ENCODE measurements at places on chromosomes 11 and 22. TPM values are rescaled to one million over a fixed set of nuclear protein-coding genes. Genes with fewer than 3 reads are reported as not detected.

- H3K4me3 ChIP-seq, result peak overlapping the region; percentile 86
- H3K36me3 ChIP-seq, result peaks cover 16% of the 10 kb centered on the region
- peaks cover 19% of the 10 kb centered on the region for H3K4me1 ChIP-seq
- peak overlapping the region; percentile 62 for H3K27ac ChIP-seq
Observed at GRCh38 chr11:133927690-133928627, 28.8 kb downstream of the IGSF9B start.

GRCh38 chr22:42500836-42501179 is 18.8 kb downstream of the RRP7A start:
- no peaks in the 10 kb centered on the region for H3K27me3 ChIP-seq
- no peak overlapping the region for H3K27ac ChIP-seq
- H3K4me3 ChIP-seq, result peak overlapping the region; percentile 72
- H3K4me1 ChIP-seq, result peaks cover 8% of the 10 kb centered on the region
- H3K36me3 ChIP-seq, result no peaks in the 10 kb centered on the region
- no peak for DNase-seq

- H3K36me3 ChIP-seq, result no peaks in the 10 kb centered on the region
- H3K27me3 ChIP-seq, result peaks cover 41% of the 10 kb centered on the region
- H3K27ac ChIP-seq, result no peak overlapping the region
- no peaks in the 10 kb centered on the region for H3K4me1 ChIP-seq
Observed at GRCh38 chr11:70140711-70141485, 62.2 kb upstream of the FADD start.

DNA sequence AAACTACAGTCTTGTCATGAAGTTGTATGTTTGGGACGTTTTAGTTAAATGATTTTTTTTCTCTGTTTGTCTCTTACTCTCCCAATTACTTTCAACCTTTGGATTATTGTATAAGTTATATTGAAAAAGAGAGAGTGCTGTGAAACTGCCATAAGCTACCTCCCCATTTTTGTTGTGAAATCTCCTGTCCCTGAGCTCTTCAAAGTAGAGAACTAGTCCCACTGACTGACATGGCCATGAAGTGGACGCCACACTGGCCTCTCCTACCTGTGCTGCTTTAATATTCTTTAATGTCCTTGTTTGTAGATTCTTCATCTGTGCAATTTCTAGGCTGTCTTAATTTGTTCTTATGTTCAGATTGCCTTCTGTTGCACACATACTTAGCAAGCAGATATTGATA is 56.3 kb downstream of the PPFIA1 start:
- no peak for DNase-seq
- no peaks in the 10 kb centered on the region for H3K4me1 ChIP-seq
- H3K4me3 ChIP-seq, result no peak overlapping the region
- H3K27me3 ChIP-seq, result no peaks in the 10 kb centered on the region

DNA sequence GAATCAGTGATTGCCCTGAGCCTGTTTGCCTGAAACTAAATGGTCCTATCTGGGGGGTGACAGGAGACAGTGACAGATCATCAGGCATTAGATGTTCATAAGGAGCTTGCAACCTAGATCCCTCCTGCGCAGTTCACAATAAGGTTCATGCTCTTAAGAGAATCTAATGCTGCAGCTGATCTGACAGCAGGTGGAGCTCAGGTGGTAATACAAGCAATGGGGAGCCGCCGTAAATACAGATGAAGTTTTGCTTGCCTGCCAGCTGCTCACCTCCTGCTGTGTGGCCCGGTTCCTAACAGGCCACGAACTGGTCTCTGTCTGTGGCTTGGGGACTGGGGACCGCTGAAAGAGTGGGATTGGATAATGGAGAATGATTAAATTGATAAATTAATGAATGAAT is 14.0 kb downstream of the NOX4 start:
- no peak for DNase-seq
- H3K27ac ChIP-seq, result no peak overlapping the region
- no peaks in the 10 kb centered on the region for H3K27me3 ChIP-seq
- H3K4me3 ChIP-seq, result no peak overlapping the region

DNA sequence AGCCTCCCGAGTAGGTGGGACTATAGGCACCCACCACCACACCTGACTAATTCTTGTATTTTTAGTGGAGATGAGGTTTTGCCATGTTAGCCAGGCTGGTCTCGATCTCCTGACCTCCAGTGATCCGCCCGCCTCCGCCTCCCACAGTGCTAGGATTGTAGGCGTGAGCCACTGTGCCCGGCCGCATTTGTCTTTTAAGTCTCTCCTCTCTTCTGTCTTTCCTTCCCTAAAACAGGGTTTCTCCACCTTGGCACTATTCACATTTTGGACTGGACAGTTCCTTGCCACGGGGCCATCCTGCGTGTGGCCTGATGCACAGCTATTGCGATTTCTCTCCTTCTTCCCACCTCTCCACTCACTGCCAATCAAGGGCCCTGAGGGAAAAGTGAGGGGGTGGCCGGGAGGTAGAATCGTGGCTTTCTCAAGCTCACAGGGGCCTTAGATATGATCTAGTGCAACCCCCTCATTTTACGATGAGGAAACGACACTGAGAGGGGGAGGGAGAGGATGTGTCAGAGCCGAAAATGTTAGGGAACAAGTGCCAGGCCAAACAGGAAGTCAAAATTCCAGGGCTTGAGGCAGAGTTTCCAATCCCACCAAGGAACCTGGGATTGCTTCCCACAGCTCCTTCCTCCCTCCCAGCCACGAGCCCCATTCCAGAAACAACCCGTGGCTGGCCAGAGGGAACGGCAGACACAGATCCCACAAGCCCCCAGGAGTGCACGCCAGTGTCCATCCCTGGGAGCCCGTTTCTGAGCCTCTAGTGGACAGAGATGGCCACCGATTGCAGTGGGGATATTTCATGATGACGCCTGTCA is 21.2 kb downstream of the SCGB1A1 start:
- H3K4me3 ChIP-seq, result no peak overlapping the region
- H3K36me3 ChIP-seq, result no peaks in the 10 kb centered on the region
- no peak overlapping the region for H3K27ac ChIP-seq
- H3K27me3 ChIP-seq, result peaks cover 7% of the 10 kb centered on the region
- H3K4me1 ChIP-seq, result peaks cover 20% of the 10 kb centered on the region

DNA sequence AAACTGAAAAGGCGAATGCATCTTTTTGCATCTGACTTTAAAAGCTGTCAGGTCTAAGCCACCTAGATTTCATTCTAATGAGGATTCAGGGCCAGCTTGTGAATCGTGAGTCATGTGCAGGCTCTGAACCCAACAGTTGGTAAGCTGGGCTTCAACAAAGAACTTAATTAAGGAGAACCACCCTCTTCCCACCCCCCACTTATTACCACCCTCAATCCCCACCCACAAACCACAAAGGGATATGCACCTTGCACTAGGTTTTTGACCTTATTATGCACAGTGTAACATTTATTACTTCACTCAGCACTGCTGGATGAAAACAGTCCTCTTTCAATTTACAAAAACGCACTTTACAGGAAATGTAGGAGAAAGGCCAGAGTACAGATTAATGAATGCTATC is 94.1 kb upstream of the LIN7C start:
- no peaks in the 10 kb centered on the region for H3K27me3 ChIP-seq
- no peaks in the 10 kb centered on the region for H3K4me1 ChIP-seq
- no peaks in the 10 kb centered on the region for H3K36me3 ChIP-seq
- H3K4me3 ChIP-seq, result no peak overlapping the region
- DNase-seq, result no peak

DNA sequence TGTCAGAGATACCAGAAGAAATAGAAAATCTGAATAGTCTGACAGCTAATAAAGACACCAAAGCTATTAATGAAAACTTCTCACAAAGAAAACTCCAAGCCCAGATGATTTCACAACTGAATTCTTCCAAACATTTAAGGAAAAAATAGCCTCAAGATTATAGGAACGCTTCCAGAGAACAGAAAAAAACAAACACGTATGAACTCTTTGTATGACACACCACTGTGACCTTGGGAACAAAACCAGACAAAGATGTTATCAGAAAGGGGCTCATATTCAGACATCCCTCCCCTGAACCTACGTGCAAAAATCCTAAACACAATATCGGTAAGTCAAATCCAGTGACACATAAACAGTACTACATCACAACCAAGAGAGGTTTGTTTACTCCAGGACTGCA is 23.5 kb downstream of the CERK start:
- H3K4me3 ChIP-seq, result no peak overlapping the region
- no peak for DNase-seq
- peaks cover 9% of the 10 kb centered on the region for H3K4me1 ChIP-seq
- no peaks in the 10 kb centered on the region for H3K27me3 ChIP-seq
- peaks cover 22% of the 10 kb centered on the region for H3K36me3 ChIP-seq
- H3K27ac ChIP-seq, result peak overlapping the region; percentile 37

DNA sequence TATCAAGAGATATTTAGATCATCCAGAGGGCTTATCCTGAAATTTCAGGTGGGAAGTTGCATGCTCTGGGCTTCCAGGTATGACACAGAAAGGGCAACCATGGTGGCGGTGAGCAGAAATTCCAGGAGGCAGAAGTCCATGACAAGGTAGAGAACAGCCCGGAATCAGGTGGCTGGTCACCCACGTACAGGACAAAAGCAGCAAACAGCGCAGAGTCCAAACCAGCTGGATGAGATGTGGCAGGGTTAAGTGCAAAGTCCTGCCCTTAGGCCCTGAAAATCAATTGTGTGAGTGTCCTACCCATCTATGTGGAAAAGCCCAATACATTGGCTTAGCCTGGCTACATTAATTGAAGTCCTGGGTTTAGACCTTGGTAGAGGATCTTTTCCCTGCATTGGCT is 11.6 kb downstream of the PPFIBP2 start:
- H3K27me3 ChIP-seq, result no peaks in the 10 kb centered on the region
- H3K4me1 ChIP-seq, result peaks cover 43% of the 10 kb centered on the region
- peak overlapping the region; percentile 17 for H3K4me3 ChIP-seq
- peaks cover 2% of the 10 kb centered on the region for H3K36me3 ChIP-seq
- no peak for DNase-seq
- H3K27ac ChIP-seq, result no peak overlapping the region

DNA sequence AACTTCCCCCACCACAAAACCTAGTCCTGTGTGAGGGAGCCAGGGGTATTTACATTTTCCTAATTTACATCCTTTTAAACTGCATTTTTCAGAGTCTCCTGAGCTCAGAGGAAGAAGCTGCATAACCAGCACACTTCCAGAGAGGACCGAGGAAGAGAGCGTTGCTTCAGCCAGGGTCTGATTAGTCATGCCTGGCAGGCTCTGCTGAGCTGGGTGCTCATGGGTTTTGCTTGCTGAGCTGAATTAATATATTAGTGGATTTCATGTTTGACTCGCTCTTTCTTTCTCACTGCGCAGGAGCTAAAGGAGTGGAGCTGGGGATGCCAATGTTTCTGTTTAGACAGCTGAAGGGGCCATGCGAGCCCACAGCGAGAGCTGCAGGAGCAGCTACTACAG is 539.3 kb upstream of the B3GAT1 start:
- H3K27ac ChIP-seq, result no peak overlapping the region
- no peaks in the 10 kb centered on the region for H3K36me3 ChIP-seq
- peaks cover 11% of the 10 kb centered on the region for H3K27me3 ChIP-seq
- H3K4me3 ChIP-seq, result no peak overlapping the region
- no peaks in the 10 kb centered on the region for H3K4me1 ChIP-seq

- H3K36me3 ChIP-seq, result peaks cover 9% of the 10 kb centered on the region
- no peak overlapping the region for H3K4me3 ChIP-seq
- no peak overlapping the region for H3K27ac ChIP-seq
- DNase-seq, result no peak
- H3K4me1 ChIP-seq, result peaks cover 2% of the 10 kb centered on the region
Observed at GRCh38 chr22:33747029-33747428, 173.2 kb downstream of the LARGE1 start.

DNA sequence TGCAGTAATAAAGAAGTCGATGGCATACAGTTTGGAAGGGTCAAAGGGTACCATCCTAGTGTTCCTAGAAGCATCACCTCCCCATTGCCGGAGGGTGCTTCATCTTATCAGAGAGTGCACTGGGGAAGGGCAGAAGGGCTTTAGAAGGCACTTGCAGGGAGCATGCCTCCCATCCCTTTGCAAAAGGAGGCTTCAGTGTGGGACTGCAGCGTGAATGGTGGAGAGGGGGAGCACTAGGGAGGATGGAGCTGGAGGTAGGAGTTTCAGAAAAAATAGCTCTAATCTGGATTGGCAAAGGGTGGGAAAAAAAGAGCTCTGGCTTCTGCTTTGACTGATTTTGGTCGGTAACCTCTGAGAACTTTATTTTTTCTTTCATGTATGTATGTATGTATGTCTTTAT is 5.0 kb downstream of the NTM start:
- no peak overlapping the region for H3K27ac ChIP-seq
- peaks cover 16% of the 10 kb centered on the region for H3K27me3 ChIP-seq
- peaks cover 2% of the 10 kb centered on the region for H3K36me3 ChIP-seq
- H3K4me3 ChIP-seq, result no peak overlapping the region
- no peak for DNase-seq

- no peaks in the 10 kb centered on the region for H3K4me1 ChIP-seq
- no peak for DNase-seq
- H3K27ac ChIP-seq, result no peak overlapping the region
- no peaks in the 10 kb centered on the region for H3K36me3 ChIP-seq
- H3K27me3 ChIP-seq, result peaks cover 10% of the 10 kb centered on the region
Observed at GRCh38 chr11:115290479-115290878, 213.7 kb downstream of the CADM1 start.

- peaks cover 45% of the 10 kb centered on the region for H3K36me3 ChIP-seq
- no peaks in the 10 kb centered on the region for H3K27me3 ChIP-seq
- DNase-seq, result no peak
- H3K4me3 ChIP-seq, result no peak overlapping the region
Observed at GRCh38 chr11:35811783-35812182, 132.1 kb upstream of the LDLRAD3 start.

- no peak overlapping the region for H3K27ac ChIP-seq
- peaks cover 9% of the 10 kb centered on the region for H3K4me1 ChIP-seq
Observed at GRCh38 chr11:47725442-47726117, 10.4 kb upstream of the AGBL2 start.

GRCh38 chr22:36385491-36386350 is 2.0 kb downstream of the MYH9 start:
- peaks cover 57% of the 10 kb centered on the region for H3K4me1 ChIP-seq
- peak overlapping the region; percentile 94 for H3K27ac ChIP-seq
- no peaks in the 10 kb centered on the region for H3K27me3 ChIP-seq
- peak overlapping the region; percentile 87 for H3K4me3 ChIP-seq
- peak; percentile 75 for DNase-seq
- H3K36me3 ChIP-seq, result peaks cover 31% of the 10 kb centered on the region

- peaks cover 31% of the 10 kb centered on the region for H3K36me3 ChIP-seq
- no peak overlapping the region for H3K27ac ChIP-seq
- H3K4me3 ChIP-seq, result no peak overlapping the region
- H3K4me1 ChIP-seq, result no peaks in the 10 kb centered on the region
- peaks cover 13% of the 10 kb centered on the region for H3K27me3 ChIP-seq
Observed at GRCh38 chr11:1208394-1209261, 14.2 kb upstream of the MUC5B start.

The ADM2 gene
- total RNA-seq, result 8.2 TPM

The RCOR2 gene
- total RNA-seq, result not detected

The APOL3 gene
- total RNA-seq, result 215 TPM

The DGCR6 gene
- 6.4 TPM for total RNA-seq

The C1QTNF4 gene
- total RNA-seq, result 1.2 TPM

The PLEKHA7 gene
- 0.77 TPM for total RNA-seq

The HNRNPUL2 gene
- 81.6 TPM for total RNA-seq

The DEPDC7 gene
- total RNA-seq, result 11.7 TPM

Measured in naive thymus-derived CD8-positive, alpha-beta T cell (primary cell).